ENCODE measurements at places on chromosomes 3 and 15.

GRCh38 chr15:43922021-43922420 is 95.2 kb downstream of the WDR76 start:
- ATAC-seq, result no peak

DNA sequence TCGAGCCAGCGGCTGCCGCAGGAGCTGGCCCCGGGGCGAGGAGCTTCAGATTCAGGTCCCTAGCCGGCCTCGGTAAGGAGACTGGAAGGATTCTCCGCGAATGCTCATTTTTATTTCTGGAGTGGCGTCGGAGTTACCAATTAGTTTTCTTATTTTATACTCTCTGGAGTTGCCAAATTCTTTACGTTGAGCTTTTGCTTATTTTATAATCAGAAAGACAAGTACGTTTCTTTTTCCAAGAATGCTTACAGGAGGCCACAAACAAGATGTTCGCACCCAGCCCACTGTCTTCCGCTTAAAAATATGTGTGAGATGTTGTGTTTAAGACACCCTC is 453 bp upstream of the GPR156 start:
- ATAC-seq, result no peak

DNA sequence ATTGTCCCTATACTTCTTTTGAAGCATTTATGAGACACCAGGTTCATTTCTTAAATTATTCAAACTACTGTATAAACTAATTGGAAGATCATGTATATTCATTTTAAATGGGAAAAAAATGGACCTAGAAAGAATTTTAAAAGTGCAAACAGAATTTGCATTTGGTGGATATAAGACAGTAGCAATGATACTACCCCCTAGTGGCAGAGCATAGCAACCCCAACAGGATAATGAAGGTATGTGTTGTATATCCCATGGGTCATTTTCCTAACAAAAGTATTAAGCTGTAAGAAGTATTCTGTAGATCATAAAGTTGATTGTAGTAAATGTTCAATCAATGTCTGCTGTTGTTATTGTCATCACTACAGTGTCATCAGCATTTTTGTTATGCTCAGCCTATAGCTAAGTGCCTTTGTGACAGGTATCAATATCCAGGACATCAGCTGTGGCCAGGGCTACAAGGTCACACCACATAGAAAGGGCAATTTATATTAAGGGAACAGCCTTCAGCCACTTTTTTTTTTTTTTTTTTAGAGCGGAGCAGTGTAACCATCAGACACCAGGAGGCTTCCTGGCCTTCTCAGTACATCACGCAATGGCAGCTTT is 175.8 kb downstream of the FOXB1 start:
- ATAC-seq, result no peak

DNA sequence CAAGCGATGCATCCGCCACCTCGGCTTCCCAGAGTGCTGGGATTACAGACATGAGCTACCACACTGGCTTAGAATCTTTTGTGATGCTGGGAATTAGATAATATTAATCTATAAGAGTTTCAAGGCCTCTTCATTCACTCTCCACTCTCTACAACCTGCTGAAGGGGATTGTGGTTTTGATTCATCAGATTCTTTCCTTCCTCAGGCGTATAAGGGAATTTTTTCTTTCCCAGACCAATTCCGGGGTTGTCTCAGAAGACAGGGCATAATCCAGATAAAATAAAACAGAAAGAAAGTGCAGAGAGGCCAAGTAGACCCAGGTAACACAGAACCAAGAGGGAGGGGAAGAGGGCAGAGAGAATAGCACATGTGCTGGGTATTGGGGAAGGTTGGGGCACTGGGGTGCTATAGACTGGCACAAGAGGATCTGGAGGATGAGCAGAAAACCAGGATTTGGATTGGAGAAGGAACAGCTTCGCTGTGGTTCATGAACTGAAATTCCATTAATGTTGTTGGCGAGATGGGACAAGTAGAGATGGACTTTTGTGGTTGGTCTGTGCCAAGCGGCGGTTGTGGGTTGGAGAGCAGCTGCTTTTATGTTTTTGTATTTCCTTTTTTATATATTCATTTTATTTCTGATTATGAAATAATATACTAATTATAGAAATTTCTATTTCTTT is 12.8 kb downstream of the ARL6IP5 start:
- no peak for ATAC-seq

- ATAC-seq, result no peak
These were observed 352.6 kb upstream of the CCDC54 start for GRCh38 chr3:107024551-107025026.

DNA sequence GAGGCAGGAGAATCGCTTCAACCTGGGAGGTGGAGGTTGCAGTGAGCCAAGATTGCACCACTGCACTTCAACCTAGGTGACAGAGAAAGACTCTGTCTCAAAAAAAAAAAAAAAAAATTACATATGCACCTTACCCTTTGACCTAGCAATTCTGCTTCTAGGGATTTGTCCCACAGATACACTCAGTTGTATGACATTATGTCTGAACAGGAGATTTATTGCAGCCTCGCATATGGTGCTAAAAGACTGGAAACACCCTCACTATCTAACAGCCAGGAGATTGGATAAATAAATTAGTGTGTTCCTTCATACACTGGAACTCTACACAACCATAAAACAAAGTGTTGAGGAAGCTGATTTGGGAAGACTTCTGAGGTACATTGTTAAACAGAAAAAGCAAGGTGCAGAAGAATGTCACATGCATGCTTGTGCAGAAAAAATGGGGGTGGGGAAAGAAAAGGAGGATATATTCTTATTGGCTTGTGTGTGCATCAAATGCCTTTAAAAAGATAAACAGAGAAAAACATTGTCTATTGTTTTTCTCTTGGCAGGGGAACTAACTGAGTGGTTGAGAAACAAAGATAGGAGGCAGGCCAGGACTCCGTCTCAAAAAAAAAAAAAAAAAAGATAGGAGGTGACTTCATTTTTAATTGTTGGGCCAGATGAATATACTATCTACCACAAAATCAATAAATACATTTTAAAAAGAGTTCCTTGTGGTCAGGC is 30.9 kb downstream of the PPCDC start:
- no peak for ATAC-seq

GRCh38 chr3:187207624-187208023 is 10.3 kb downstream of the RTP1 start:
- ATAC-seq, result no peak

GRCh38 chr3:74630602-74631001 is 16.1 kb upstream of the CNTN3 start:
- ATAC-seq, result no peak

DNA sequence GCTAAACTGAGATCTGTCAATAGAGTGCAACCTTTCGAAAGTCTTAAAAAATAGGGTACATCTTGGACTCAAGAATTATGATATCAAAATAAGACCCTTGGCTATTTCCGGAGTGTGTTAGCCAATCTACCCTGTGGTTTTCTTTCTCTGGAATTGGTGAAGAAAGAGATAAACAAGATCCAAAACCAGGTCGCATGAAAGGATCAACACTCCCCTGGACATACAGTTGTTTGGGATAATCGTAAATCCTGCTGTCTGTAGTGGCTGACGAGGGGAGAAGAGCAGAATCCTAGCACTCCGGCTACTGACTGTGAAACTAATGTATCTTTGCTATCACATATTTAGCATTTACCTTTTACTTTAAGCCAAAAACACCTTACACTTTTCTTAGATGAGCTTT is 30.9 kb downstream of the FNDC3B start:
- ATAC-seq, result no peak

- peak; percentile 93 for ATAC-seq
These were observed 68.4 kb upstream of the CHRNB4 start for GRCh38 chr15:78709263-78709882.

DNA sequence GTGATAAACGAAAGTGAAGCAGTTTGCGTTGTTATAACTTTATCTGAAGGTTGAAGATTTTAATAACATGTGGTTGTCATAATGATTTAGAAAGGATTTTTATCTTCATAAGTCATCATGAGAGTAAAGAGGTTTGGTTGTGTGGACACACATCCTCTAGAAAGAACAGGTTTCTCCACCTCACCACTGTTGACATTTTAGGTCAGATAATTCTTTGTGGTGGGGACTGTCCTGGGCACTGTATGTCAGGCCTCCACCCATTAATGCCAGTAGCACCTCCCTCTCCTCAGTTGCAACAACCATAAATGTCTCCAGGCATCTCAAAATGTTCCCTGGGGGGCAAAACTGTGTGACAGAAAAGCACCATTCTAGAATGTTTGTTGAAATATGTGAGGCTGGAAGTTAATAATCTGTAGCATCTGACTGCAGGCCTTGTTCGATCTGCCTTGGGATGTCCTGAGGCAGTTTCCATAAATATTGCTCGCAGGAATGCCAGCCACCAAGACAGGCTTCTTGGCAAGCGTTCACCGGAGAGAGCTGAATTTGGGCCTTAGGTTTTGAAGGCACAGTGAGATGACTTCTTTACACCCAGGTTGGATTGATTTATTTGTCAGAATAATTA is 100.1 kb downstream of the ADAMTSL3 start:
- ATAC-seq, result no peak

DNA sequence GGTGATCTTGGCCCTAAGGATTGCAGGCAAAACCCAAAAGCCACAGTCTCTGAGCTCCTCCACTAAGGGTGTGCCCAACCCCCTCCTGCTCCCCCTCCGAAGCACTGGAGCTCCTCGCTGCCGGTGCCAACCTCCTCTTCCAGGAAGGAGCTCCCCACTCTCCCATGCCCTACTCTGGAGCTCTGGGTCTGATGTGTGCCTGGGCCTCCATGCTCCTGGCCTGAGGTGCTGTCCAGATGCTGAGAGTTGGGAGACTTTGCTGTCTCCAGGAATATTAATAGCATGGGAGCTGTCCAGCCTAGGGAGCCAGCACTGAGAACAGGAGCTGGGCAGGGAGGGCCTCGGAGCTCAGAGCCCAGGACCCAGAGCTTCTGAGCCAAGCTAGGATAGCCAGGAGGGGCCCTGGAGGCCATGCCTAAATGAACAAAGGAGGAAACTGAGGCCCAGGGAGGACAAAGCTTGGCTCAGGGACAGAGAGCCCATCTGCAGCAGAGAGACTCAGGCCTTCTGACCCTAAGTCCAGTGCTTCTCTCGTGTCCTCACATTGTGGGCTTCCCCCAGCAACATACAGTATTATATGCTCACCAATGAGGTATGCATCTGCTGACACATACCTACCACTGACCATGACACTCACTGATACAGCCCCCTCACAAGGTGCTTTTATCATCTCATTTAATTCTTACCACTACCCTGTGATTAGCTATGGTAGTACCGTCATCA is 36.9 kb upstream of the HERC1 start:
- ATAC-seq, result no peak

- ATAC-seq, result no peak
These were observed 299.4 kb upstream of the GADL1 start for GRCh38 chr3:31193871-31194270.

DNA sequence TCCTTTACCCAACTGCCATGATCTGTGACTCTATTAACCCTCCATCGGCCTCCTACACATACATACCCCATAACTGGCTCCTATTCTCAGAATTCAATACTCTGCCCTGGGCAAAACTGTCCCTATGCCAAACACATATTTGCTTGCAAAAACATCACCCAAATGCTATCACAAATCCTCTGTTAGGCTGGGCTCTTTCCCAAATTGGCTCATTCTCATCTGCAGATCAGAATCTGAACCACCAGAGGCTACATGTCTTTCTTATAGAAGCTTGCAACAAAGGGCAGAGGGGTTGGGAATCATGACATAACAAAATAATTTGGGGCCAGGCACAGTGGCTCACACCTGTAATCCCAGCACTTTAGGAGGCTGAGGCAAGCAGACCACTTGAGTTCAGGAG is 45.4 kb upstream of the GOLM2 start:
- no peak for ATAC-seq

GRCh38 chr3:18344306-18345014 is 80.7 kb downstream of the SATB1 start:
- no peak for ATAC-seq

GRCh38 chr3:77189684-77190083 is 149.8 kb downstream of the ROBO2 start:
- ATAC-seq, result no peak

DNA sequence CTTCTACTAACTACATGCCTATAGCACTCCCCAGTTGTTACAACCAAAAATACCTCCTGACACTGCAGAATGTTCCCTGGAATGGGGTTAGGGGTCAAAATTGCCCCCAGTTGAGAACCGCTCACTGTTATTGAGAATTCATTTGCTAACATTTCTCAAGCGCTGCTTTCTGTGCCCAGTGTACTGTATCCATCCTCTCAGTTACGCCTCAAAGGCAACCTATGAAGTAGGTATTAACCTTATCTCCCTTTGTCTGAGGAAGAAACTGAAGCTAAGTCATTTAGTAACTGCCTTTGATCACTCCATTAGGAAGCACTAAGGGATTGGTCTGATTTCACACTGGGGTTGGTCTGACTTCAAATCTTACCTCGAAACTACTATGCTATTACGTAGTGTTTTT is 70.1 kb downstream of the CADPS start:
- no peak for ATAC-seq

DNA sequence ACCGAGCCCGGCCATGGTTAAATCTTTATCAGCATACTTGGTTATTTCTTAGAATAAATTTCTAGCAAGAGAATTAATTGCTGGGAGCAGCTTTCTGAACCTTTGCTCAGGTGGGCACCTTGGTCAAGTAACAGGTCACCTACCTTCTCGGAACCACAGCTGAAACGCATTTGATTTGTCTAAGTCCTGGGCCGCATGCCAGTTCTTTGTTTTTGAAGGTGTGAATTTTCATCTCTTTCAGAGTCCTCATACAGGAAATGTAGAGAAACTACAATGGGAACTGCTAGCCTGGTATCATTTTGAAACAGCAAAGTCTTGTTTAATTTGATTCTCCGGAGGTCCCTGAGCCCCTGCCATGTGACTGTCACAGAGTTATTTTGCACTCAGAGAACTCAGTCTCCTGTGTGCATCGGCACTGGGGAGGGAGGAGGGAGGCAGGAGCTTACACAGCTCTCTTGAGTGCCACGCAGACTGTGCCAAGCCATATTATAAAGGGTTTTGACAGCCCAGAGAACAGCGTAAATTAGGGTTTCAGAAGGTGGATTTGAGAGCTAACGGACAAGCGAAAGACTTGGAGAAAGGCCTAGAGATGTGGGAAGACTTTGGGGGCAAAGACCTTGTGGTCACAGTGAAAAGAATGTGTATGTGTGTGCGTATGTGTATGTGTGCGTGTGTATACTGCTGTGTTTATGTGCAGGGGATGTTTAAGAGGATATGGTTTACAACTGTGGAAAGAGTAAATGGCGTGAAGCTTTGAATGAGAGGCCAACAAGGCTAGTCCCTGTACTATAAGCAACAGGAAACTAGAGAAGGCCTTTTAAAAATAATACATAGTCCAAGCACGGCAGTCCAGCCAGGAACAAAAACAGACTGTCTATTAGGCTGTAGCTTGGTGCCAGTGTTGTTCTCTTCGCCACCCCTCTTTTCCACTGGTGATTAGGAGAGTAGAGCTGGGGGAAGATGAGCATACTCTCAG is 61.8 kb upstream of the ATP13A3 start:
- ATAC-seq, result no peak

DNA sequence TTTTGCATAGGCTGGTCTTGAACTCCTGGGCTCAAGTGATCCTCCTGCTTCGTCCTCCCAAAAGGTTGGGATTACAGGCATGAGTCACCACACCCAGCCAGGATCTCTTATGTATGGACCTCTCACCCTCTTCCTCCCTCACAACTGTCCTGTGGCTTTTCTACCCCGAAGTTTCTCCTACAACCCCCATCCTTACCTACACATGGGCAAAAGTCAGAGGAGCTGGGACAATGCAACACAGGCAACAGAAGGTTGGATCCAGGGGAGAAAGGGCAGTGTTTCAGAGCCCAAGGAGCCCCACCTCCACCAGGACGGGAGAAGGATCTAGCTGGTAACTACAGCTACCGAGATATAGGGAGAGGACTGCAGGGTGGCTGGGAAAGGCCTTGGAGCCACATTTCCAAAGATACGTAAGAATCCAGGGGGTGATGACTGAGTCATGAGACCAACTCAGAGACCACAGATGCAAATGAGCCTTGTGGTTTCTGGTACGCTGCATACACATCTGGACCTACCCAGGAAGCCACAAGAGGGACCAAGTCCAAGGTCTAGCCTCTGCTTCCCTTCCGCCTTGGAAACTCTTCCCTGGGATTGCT is 13.6 kb downstream of the IGDCC4 start:
- ATAC-seq, result peak; percentile 58

Data from stimulated activated memory B cell treated with anti-CD40 and anti-IgM and Interleukin-4, amounts not matched to agents 10 μg/mL and 1 μg/mL and 100 μg/mL, for 72 hours (primary cell).